H54 (cell line): ENCODE measurements at places on chromosomes 5 and 9.

- DNase-seq: peak; percentile 9
Observed at GRCh38 chr9:22469928-22470544, 23.4 kb downstream of the DMRTA1 start.

- no peak for DNase-seq
Observed at GRCh38 chr9:18596920-18597319, 123.0 kb downstream of the ADAMTSL1 start.

DNA sequence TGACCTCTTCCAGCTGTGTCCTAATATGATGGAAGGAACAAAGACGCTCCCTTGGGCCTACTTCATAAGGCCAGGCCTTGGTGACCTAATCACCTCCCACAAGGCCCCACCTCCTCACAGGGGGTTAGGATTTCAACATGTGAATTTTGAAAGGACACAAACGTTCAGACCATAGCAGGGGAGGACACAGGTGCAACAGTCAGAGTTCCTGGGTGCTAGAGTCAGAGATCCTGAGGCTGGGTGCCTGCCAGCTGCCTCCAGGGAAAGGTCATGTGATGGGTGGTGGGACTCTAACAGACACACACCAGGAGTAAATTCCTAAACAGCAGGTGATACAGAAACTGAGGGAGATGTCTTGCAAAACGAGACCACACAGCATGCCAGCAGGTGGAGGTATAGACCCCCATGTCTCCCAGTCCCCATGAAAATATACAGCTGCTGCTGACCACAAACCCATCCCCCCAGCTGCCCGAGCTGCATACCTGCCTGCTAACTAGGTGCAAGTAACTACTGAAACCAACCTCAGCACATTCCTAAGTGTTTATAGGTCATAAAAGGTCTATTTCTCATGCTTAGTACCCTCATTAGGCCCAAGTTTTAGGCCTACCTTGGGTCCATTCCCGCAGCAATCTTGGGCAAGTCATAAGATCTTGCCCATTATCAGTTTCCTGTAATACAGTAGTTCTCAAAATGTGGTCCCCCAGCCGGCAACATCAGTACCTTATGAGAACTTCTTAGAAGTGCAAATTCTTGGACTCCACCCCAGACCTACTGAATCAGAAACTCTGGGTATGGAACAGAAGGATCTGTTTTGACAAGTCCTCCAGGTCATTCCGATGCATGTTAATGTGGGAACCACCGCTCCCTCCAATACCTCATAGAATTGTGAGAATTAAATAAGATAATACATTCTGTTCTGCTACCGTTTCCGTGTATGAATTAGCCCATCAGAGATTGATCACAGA is 245.3 kb downstream of the ENC1 start:
- DNase-seq: no peak

DNA sequence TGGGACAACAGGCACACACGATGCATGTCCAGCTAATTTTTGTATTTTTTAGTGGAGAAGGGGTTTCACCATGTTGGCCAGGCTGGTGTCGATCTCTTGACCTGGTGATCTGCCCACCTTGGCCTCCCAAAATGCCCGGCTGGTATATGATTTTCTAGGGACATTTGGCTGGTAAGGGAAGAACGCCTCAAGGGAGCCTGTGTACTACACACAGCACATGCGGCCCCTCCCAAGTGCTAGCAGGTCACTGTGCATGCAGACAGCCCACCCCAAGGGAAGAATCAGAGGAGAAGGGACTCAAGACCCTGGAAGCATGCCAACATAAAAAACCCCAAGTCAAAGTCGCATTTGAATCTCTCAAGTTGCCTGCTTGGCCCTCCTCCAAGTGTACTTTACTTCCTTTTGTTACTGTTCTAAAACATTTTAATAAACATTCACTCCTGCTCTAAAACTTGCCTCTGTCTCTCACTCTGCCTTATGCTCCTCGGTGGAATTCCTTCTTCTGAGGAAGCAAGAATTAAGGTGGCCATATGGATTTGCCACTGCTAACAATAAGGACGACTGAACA is 24.3 kb upstream of the OTULINL start:
- DNase-seq: no peak

- no peak for DNase-seq
Observed at GRCh38 chr5:6659941-6660684, 26.9 kb downstream of the SRD5A1 start.

DNA sequence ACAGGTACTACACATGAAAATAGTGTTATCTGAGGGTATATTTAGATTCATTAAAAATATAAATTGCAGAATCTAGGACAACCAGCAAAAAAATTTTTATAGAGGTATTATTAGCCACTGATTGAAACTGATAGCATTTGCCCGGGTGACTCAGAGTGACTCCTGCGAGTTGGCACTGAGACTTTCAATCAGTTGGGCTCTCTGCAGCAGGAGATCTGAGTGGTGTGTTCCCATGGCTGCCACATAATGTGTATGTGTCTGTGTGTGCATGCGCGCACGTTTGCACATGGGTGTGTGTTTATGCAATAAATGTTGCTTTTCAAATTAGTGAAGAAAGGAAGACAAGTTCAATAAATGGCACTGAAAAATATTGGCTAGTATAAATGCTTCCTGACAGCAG is 100.1 kb upstream of the MRPS30 start:
- DNase-seq: no peak

DNA sequence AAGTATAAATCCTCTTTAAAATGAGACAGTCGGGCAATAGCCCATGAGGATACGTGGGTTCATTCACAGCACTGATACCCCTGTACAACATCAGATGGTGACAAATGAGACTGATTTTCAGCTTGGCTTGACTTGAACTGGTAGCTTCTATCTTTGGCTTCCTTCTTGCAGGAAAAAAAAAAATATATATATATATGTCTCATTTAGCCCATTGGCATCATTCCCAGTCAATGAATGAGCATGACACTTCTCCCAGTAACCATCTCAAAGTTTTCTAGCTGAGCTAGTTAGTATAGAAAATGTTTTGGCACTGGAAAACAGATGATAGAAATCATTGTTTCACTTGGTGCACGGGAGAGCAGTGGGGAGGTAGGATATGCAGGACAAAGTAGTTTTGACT is 222.5 kb upstream of the TAS2R1 start:
- no peak for DNase-seq

GRCh38 chr5:103532086-103532734 is 30.4 kb downstream of the NUDT12 start:
- DNase-seq: no peak

DNA sequence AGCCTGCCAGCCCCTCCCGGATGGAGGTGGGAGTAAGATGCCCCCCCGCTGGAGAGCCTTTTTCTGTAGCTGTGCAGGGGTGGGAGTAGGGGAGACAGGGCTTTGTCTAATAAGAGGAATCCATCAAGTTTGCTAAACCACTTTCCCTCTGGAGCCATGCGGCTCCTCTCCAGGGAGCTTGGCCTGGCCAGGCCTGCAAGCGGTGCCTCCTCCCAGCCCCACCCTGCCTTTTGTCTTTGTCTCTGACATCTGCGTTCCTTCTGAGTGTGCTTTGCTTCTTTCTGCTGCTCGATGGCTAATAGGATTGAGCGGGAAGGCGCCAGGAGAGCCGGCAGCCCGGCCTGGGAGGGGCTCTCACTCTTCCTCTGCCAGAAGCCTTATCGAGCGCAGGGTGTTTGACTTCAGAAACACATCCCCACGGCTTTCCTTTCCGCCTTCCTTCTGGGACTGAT is 26.7 kb upstream of the FCN1 start:
- DNase-seq: no peak

DNA sequence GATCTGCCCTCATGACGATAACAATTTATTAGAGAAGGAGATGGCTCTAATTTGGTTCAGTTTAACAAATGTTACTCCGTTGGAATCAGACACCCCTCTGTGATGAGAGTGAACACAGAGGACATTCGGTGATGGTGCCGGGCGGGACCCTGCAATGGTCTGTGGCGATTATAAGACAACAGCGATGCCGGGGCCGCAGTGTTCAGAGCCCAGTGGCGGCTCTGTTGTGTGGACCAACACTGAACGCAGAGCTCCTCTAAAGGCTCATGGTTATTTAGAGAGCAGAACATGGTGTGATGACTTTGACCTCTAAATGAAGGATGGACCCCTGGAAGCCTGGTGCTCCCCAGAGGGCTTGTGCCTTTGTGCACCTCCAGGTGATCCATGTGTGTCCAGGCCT is 21.2 kb downstream of the UBE2QL1 start:
- DNase-seq: no peak

DNA sequence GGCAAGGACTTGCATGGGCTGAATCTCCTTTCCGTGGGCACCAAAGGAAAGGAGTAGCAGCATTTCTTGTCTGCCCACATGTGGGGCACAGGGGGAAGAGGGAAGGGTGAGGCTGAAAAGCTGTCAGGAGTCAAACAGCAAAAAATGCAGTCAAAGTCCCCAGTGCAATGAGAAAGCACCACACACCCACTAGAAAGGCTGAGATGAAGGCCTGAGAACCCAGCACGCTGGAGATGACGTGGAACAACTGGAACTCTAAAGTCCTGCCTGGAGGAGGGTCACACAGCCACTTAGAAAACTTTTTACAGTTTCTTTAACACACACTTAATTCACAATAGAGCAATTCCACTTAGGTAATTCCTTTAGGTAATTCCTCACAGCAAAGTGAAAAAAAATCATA is 94.6 kb upstream of the IGFBPL1 start:
- DNase-seq: no peak

GRCh38 chr5:98783051-98783649 is 9.7 kb downstream of the RGMB start:
- no peak for DNase-seq

GRCh38 chr9:123053046-123053445 is 19.6 kb downstream of the GPR21 start:
- no peak for DNase-seq

- no peak for DNase-seq
Observed at GRCh38 chr5:124436294-124436693, 310.1 kb downstream of the ZNF608 start.

- DNase-seq: no peak
Observed at GRCh38 chr5:152527358-152528052, 122.4 kb upstream of the NMUR2 start.

GRCh38 chr5:16784843-16785791 is 151.0 kb downstream of the MYO10 start:
- DNase-seq: peak; percentile 36
